Stimulated activated CD8-positive, alpha-beta memory T cell treated with anti-CD3 and anti-CD28 coated beads, Interleukin-7, amount 100 ng/mL, for 1 hour (primary cell): ENCODE measurements at places on chromosomes 2 and 18.

- no peak for DNase-seq
Measured at GRCh38 chr2:157901325-157901724, 25.2 kb upstream of the ACVR1 start.

GRCh38 chr2:145040433-145040832, 520.5 kb upstream of the ZEB2 start:
- DNase-seq: no peak

GRCh38 chr2:166118180-166118579, 9.6 kb downstream of the SCN1A start:
- no peak for DNase-seq

DNA sequence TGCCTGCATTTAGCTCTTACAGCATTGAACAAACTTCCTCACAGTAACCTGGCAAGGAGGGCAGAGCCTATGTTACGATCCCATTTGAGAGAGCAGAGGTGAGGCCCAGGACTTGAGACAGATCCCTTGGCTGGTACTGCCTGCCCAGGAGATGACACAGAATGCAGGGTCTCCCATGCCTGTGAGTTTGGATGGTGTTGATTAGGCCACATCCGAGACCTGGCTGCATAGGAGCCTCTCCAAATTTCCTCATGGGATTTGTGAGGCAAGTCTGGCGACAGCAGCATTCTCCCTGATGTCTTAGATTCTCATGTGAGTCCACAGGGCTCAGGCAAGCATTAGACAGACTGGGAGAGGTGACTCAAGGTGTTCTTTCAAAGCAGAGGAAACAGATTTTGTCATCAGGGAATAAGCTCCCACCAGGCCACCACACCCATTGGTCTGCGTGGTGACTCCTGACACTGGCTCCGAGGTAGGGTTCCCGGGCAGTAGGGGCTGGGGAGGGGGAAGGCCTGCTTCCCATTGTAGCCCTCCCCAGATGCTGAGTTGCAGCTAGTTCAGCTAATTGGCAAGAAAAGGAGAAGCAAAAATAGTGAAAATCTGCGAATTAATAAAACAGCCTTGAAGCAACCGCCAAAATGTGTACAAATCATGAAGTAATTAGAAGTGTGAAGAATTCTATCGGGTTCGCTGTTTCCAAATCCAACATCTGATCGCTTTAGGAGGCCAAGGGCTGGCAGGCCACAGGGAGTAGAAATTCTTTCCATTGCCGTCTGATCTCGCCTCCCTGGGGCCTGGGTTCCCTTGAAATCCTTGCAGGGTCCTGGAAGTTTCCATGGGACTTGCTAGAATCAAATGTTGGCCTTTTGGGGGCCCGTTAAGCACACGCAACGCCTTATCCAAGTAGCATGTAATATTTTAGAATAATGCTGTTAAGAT, 68.0 kb downstream of the MAPK4 start:
- no peak for DNase-seq

DNA sequence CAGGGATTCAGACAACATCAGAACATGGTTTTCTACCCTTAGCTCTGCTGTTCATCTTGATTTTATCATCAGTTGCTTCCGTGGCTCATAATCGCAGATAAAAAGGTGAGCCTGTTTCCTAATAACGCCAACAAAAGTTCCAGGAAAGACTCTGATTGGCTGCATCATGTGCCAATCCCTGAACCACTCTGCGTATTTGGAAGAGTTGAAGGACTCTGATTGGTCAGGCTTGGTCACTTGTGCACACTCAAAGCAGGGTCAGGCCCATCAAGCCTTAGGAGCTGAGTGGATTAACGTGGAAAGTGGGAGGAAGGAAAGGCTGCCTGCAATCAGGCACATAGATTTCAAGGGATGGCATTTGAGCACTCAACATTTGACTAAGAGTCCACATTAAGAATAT, 11.4 kb downstream of the TXNDC2 start:
- DNase-seq: no peak

DNA sequence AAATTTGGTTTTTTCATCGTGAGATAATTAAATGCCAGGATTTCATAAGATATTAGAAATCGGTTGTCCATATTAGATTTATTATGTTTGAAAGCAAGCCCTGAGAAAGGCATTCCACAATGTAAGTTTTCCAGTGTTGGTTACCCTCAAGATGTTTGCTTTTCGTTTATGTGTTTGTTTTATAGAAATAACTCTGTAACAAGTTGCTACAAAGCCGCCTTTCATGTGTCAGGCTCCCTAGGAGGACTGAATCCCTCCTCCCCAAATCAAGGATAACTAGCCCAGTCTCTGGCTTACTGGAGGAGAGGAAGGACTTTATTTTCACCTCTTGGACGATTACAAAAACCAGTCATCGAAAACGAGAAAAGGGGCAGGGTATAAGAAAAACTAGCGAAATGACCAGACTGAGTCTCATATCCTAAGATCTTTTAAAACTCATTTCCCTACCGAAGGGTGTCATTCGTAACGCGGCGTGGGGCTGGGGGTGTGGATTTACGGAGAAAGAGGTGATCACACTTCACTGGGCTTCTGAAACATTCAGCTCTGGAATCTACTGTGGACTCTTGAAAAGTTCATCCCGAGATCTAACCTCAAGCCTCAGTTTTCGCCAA, 1.0 kb upstream of the PEX13 start:
- no peak for DNase-seq

DNA sequence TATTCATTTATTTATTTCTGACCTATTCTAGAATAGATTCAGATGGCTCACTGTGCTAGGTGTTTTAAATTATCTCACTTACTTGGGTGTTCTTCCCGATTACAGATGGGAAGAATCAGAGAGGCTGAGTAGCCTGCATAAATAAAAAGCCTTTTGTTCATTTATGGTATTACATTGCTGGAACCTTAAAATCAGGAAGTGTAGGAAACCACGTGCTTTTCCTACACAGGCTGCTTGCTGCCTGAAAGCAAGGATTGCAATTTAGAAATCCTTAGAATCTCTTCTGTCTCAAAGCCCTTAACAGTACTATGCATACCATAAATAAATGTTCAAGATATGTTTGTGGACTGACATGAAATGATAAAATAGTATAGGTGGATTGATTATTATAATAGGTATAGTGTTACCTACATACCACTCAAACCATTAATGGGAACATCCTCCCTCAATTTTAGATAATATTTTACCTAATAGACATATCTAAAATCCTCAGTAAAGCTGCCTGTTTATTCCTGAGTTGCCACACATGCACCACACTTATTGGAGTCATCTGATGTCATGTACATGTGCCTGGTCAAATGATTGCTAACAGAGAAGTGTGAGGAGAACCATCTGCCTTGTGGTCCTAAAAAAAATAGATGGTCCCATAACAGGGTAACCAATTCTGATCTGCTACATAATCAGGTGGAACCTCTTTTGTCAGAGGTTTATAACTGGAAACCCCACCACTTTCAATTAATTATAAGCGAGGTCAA, 73.5 kb upstream of the C2orf15 start:
- DNase-seq: no peak

GRCh38 chr2:238439917-238440316, 13.2 kb downstream of the ASB1 start:
- DNase-seq: no peak

DNA sequence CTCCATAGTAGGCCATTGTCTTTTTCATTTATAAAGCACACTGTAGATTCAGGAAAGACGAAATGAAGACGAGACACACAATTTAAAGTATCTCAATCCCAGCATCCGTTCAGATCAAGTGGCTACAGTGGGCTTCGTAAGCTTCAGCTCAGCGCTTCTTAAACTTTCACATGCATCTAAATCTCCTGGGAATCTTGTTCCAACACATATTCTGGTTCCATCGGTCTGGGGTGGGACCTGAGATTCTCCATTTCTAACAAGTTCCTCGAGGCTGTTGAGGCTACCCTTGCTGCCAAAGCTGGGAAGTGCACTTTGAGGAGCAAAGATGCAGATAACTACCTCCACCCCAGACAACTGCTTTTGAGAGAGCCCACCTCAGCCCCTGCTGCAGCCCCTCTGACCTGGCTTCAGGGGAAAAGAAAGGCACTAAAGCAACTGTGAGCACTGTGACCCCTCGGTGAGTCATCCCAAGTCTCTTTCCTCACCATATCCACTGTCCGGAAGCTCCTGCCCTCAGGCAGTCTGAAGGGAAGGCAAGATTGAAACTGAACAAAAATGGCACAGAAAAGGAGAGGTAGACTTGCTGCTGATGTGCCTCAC, 201.1 kb upstream of the FBXO11 start:
- no peak for DNase-seq

GRCh38 chr2:2960441-2961133, 417.0 kb downstream of the EIPR1 start:
- DNase-seq: no peak

DNA sequence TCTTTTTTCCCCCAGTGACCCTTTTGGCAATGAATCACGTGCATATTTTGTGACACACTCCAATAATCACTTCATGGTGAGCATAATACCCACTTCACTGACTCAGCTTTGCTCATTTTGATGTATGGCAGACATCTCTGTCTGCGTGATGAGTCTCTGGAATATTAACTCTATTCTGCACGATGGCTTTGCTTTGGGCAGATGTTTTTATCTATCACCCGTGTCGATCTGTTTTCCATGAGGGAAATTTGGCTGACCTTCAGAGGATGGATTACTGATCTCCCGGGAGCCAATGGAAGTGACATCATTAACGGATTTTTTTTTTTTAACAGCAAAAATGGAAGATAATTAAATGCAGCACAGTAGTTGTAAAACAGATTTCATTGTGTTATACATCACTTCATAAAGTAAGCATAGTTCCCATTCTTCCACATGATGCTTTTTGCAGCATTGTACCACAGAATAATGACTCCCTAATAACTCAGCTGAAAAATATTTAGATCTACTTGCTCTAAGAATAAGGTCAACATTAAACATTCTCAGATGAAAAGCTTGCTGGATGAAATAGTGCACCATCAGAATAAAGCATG, 29.8 kb downstream of the CDC42EP3 start:
- no peak for DNase-seq
